ENCODE measurements at places on chromosomes 16 and 17.

GRCh38 chr17:82802075-82802780, 37.6 kb downstream of the ZNF750 start:
- DNase-seq = no peak

- no peak for DNase-seq
These were observed 722 bp downstream of the RASL10B start for GRCh38 chr17:35731917-35732805.

DNA sequence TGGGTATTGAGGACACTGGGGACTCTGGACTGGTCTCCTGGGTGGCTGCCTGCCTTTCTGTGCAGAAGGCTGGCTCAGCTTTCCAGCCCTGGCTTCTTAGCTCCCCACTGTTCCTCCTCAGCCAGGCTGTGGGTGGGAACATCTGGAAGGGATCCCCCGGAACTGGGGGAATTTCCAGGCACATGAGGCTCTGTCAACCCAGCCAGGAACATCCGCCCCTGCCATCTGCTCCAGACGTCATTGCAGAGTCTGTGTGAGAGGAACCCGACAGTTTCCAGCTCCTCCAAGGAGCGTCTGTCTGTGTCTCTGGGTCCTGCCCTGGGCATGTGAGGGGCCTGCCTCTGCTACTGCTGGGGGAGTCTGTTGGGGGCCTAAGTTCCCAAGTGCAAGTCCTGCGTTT, 36.2 kb upstream of the CRHR1 start:
- DNase-seq = no peak

DNA sequence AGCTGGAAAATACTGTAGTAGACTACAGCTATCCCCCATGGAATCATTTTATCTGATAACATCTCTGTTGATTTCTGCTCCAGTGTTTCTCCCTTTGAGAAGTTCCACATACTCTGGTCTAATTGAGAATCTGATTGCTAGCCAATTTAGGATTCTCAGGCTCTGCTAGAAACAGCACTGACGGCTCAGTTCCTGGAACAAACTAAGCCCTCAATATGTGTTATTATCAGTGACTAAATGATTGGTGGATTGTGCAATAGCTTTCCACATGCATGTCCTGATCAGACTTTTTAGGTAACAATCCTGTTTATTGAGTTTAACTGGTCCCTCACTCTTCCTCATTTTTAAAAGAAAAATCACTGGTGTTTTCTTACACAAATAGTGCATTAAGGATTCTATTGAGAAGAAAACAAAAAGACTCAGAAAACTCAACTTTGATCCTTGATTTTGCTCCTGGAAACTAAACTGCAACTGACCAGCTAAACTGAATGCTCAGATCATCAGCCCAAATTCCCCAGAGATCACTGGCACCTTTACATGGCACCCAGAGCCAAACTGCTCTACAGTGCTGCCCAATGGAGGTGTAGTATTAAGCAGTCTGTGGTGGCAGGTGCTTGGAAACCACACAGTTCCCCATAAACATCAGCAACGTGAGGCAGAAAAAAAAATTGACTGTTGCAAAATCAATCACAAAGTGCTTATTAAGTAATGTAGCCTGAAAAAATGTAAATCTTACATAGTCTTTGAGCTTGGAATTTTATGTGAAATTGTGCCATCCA, 423.7 kb downstream of the TOX3 start:
- DNase-seq = no peak

GRCh38 chr16:81864646-81865382, 85.7 kb downstream of the PLCG2 start:
- DNase-seq = no peak

- no peak for DNase-seq
These were observed 429 bp downstream of the OR2C1 start for GRCh38 chr16:3356118-3356517.

DNA sequence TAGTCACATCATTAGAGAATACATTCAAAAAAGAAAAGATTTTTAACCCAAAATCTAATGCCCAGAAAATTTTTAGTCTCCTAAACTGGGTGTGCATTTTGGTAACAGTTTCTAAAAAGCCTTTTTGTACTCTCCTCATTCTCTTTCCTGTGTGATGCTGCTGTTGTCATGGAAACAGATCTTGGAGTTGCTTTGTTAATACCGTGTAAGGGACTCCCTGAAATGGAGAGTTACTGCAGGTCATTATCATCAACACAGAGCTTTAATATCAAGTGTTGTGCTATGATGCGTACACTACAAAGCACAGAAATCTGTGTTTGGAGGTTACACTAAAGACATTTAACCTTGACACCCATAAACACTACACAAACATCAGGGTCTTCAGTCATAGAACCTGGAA, 216.3 kb downstream of the PRKCA start:
- DNase-seq = no peak

DNA sequence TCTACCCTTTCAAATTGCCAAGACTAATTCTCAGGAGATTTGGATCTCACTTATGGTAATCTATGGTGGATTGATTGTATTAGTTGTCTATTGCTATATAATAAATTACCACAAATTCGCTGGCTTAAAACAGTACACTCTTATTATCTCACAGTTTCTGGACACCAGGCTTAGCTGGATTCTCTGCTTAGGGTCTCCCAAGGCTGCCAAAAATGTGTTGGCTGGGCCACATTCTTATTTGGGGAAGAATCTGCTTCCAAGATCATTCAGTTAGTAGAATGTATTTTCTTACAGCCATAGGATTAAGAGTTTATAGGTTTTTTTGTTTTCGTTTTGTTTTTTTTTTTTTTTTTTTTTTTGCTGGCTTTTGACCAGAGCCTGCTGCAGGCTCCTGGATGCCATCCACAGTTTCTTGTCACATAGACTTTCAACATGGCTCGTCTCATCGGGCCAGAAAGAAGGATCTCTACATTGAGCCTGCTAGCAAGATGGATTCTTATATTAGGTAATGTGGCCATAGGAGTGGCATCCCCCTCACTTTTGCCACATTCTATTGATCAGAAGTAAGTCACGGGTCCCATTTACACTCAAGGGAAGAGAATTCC, 415.3 kb downstream of the KIF2B start:
- no peak for DNase-seq

- no peak for DNase-seq
These were observed 199.5 kb upstream of the CCL2 start for GRCh38 chr17:34055606-34056005.

DNA sequence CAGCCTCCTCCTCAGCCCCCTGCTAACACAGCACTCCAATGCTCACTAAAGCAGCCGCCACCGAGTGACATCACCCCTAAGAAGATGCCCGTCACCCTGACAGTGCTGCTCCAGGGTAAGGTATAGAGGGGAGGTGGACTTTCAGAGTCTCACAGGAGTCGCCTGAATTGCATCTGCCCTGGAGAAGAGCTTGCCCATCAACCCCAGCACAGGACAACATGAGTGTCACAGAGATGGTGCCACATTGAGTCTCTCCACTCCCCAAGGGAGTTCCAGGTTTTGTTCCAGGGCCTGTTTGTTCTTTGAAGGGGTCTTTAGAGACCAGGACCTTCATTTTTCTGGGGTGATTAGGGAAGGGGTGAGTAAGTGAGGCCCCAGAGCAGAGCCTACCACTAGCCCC, 2.2 kb upstream of the P2RX5 start:
- no peak for DNase-seq

DNA sequence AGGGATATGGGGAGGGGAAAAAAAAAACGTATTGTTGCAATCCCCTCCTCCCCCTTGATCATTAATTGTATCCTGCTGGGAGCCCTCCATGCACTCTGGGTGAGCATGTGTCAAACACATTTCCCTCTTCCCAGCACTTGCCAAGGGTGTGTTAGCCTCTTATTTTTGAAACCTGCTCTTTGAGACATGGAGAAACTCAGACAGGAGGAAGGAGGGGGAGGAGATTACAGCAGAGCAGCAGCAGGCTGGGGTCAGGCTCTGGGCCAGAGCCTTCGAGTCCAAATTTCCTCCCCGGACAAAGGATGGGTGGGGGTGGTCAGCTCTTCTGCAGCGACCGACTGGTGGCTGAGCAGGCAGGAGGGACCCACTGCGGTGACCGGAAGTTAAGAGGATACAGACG, 64.7 kb downstream of the SOX9 start:
- no peak for DNase-seq

GRCh38 chr16:67551972-67552371, 10.4 kb upstream of the CTCF start:
- no peak for DNase-seq

DNA sequence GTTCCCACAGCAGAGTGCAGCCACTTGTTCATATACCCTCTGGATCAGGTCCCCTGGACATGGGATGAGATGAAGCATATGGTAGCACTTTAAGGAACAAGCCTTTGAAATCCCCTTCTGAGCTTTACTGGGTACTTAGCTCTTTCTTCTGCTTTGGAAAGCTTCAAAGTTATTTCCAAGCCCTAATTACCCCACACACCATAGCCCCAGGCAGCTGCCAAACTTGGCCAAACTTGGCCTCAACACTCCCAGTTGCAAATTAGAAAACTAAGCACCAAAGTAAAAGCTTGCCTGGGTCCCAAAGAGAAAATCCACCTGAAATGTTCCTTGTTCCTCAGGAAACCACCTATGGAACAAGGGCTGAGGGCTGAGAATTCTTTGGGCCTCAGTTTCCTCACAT, 15.7 kb upstream of the MT4 start:
- no peak for DNase-seq

GRCh38 chr17:17668775-17669579, 12.3 kb upstream of the RAI1 start:
- DNase-seq = no peak

GRCh38 chr16:70696355-70696754, 10.5 kb upstream of the MTSS2 start:
- no peak for DNase-seq

- DNase-seq = no peak
These were observed 3.4 kb downstream of the HOXB3 start for GRCh38 chr17:48586355-48587258.

- no peak for DNase-seq
These were observed 56.0 kb downstream of the ZFPM1 start for GRCh38 chr16:88508868-88509748.

DNA sequence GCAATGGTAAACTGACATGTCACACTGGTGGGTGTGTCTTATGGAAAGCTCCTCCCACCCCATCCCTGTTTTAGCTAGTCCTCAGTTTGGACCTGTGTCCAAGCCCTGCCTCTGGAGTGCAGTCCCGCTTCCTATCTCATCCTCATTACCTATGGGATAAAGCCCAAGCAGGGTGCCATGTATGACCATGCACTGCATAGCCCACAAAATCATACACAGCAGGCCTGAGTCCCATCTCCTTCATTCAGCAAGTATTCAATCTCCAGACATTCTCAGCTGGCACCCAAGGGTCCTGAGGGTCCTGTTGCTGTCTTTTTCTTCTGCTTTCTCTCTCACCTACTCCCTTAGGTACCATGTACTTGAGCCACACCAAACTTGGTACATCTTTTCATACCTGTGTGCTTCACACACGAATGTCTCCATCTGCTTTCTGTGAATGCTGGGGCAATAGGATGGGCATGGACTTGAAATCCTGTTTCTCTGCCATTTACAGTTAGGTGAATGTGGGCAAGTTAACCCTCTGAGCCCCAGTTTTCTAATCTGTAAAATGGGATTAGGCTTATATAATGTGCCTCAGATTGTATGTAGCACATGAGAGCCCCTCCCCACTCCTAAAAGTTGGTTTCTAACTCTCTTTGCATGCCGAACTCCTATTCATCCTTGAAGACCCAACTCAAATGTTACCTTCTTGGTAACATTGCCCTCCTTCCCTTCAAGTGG, 28.5 kb downstream of the TNS4 start:
- DNase-seq = no peak

- no peak for DNase-seq
These were observed 93.3 kb downstream of the CMC2 start for GRCh38 chr16:80913397-80913796.

DNA sequence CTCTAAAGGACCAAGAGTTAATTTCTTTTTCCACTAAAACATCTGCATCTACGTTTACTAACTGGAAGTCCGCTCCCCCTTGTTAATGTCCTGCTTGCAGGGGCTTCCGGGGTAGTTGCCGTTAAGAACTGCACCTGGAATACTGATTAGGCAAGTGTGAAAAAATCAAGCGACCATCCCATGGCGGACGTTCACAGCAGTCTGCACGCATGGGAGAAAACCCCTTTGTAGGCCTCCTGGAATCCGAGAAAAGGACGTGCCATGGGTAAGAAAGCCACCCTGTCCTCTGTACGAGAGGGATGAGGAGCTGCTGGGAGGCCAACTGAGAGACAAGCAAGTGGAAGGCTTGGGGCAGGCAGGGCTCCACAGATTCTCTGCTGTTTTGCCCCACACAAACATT, 14.9 kb downstream of the SNN start:
- no peak for DNase-seq

- no peak for DNase-seq
These were observed 27.5 kb downstream of the AXIN2 start for GRCh38 chr17:65533852-65534457.
